ENCODE measurements at places on chromosomes 2 and 18.
A peak's percentile ranks its signal among the peaks of the same experiment; 100 is the strongest.

- DNase-seq, result peak; percentile 26
These were observed 429.4 kb upstream of the TRIB2 start for GRCh38 chr2:12287220-12287751.

DNA sequence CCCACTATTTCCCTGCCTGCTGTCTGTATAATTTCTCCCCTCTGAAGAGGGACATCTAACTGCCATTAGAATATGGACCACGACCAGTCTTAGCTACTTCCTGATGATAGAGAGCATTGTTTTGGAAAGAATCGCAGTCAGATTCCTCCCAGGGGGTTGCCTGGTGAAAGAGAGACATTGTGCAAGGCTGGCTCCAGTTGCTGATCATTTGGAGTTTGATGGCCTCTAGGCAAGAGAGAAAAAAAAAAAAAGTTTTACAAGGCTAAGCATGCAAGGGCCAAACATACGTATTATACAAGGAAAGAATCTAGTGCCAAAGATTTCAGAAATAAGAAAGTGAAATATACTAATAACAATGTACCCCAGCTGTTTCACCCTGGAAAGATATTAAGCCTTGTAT is 182.2 kb downstream of the CMPK2 start:
- DNase-seq, result no peak

DNA sequence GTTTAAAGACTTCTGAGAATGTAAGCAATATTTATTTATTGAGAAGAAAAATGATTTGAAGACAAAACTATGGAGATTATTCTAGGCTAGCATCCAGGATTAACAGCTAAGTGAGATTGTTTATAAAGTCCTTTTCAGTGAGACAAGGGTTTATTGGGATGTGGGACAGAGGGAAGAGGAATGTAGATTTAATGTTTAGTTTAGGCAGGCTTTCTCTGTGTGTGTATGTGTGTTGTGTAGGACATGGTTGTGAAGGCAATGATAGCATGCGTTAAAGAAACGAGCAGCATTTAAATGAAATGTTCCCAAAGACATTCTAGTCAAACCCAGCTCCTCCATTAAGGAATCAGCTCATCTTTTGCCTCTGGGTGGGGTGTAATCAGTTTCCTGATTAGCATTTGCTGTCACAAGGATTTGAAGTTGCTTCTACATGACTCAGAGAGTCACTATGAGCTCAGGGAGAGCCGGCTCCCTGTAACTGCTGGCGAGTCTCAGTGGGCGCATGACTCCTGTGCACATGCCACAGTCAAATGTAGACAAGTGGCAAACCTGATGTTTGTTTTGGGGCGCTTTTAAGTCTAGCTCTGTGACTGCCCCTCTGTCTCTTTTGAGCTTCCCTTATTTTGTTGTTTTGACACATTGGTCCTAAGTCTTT is 442.2 kb upstream of the CELF4 start:
- DNase-seq, result no peak

GRCh38 chr18:1370552-1370951 is 465.9 kb downstream of the ADCYAP1 start:
- DNase-seq, result no peak

DNA sequence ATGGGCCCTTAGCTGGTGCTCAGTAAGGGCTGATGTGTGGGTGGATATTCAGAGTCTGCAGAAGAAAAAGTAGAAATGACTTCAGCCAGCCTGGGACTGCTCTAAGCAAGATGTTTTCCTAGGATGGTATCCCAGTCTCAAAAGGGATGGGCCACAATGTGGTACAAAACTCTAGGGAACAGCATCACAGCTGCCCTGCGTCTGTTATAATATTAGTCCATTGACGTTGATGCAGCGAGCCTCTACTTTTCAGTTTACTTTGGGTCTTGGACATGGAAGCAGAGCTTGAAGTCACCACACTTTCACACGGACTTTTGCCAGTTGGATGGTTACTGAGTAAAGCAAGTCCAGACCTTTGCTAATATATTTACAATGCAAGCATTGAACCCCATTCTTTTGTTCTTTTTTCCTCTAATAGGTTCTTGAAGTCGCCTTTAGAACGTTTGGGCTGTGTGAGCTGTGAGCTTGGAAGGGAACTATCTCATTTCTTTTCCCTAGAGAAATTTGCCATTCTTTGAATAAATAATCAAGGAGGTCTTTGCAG is 105.7 kb downstream of the RDH14 start:
- no peak for DNase-seq

DNA sequence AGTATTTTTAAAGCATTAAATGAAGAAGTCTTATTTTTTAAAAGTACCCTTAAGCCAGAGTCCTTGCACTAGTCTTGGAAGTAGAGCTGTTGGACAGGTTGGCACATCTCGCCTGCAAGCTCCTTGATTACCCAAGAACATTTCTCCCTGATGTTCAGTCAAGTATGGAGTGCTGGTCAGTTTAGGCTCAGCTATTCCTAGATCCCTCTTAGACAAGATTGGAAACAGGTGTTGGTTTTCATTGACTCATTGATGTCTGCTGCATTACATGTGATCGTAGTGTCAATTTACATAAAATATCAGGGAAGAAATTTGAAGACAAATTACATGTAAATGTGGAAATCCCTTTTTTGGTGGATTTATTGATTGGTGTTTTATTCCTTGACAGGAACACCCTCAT is 170.4 kb downstream of the ZNF407 start:
- DNase-seq, result no peak

DNA sequence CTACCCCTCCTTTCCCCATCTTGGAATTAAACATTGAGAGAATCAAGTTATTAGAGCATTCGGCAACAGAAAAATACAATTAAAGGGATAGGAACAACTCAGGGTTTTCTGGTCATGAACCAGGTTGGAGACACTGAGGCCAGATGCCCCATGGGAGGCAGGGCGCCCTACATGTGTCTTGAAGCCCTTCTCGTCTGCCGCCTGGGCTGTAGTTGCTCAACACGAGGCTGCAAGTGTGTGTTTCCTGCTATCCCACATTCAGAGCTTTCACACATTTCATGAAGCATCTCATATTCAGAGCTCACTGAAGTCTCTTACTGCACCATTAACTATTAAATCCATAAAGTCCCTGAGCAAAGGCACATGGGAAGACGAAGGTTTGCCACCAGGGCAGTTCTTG is 28.8 kb downstream of the TTC39C start:
- DNase-seq, result no peak

GRCh38 chr2:175167076-175167791 is 769 bp downstream of the ATF2 start:
- DNase-seq, result peak; percentile 52

- DNase-seq, result peak; percentile 97
These were observed 928 bp upstream of the FOSL2 start for GRCh38 chr2:28391564-28392296.

GRCh38 chr18:567122-567521 is 13.1 kb upstream of the CETN1 start:
- DNase-seq, result peak; percentile 90

DNA sequence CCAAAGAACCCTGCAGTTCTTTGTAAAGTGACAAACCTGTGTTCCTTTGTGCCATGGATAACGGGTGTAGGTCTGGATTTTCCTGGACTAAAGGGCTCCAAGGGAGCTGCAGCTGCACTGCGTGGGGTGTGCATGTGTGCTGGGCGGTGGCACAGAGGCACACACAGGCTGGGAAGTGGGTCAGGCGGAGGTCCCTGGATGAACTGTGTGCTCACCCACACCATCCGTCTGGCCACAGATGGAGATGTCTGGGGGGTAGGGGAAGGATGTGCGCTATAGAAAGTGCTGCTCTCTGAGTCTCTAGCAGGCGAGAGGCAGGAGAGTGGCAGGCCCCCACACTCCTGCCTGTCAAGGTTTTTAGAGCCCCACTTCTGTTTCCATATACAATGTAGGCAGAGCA is 137.2 kb downstream of the LOXHD1 start:
- DNase-seq, result no peak

- DNase-seq, result no peak
These were observed 275.9 kb downstream of the DCC start for GRCh38 chr18:52615943-52616342.

GRCh38 chr2:72806280-72806945 is 19.4 kb downstream of the EXOC6B start:
- DNase-seq, result no peak

- no peak for DNase-seq
These were observed 198.1 kb upstream of the NRP2 start for GRCh38 chr2:205484215-205484614.

GRCh38 chr2:154698296-154698720 is at the start of gene KCNJ3:
Gene KCNJ3, plus strand, starts transcription at chr2:154698695. Its CDS starts 81 bp downstream, at chr2:154698776.
- no peak for DNase-seq

GRCh38 chr2:204486805-204487204 is 58.5 kb upstream of the PARD3B start:
- peak; percentile 87 for DNase-seq

GRCh38 chr2:69309351-69310110 is 77.5 kb downstream of the GFPT1 start:
- DNase-seq, result peak; percentile 79

DNA sequence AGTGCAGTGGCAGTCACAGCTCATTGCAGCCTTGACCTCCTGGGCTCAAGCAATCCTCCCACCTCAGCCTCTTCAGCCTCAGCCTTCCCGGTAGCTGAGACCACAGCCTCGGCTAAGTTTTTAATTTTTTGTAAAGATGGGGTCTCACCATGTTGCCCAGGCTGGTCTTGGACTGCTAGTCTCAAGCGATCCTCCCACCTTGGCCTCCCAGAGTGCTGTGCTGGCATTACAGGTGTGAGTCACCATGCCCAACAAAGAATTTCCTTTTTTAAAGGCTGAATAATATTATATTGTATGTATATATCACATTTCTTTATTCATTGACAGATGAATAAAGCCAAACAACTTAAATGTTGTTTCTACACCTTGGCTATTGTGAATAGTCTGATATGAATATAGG is 42.5 kb downstream of the MOB4 start:
- no peak for DNase-seq

GRCh38 chr2:230942371-230942770 is 17.3 kb upstream of the GPR55 start:
- no peak for DNase-seq

DNA sequence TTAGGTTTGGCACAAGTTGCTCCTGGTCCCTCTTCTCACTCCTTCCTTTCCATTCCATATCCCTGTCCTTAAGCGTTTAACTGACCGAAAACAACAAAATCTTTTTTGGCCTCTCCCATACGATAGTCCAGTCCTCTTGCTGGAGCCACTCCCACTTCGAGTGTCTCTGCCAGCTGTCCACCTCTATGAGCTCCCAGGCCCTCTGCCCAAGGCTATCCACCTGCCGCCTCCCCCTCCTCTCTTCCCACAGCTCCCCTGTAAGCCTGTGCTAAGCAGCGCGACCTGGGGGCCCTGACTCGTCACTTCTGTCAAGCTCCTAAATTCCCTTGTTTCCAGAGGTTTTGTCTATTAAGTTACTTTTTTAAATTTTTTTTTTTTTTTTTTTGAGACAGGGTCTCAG is 47.0 kb upstream of the FOSL2 start:
- no peak for DNase-seq

DNA sequence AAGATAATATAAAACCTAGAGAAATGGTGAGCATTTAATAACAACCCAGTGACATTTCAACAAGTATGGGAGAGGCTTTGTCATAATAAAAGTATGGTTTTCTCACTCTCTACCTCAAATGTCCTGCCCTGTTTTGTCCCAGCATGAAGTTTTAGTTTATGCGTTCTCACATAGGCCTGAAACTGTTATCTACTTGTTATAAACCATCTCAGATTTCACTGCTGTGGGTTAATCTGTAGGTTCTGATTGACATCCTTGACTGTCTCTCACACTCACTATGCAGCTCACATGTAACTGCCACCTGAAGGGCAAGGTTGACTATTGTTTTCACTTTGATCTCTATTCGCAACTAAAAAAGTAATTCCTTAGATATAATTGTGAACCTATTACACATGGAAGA is 44.9 kb downstream of the ZEB2 start:
- DNase-seq, result no peak

- no peak for DNase-seq
These were observed 148.9 kb downstream of the DTNB start for GRCh38 chr2:25524507-25524906.

DNA sequence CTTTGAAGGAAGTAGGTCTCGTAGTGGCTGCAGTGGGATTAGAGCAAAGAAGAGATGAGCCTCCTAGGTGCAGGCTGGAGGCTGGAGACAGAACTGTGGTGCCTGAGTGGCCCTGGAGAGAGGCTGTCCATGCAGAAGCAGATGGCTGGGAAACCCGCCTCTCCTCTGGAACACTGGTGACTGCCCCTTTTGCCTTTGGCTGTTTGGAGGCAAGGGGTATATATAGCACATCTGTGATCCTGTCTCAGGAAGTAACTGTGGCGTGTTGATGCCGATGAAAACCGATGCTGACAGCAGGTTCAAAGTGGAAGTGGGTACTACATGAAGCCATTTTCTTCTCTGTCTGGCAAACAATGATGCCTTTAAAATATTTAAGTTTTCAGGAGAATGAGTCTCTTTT is 43.5 kb downstream of the SLC9A2 start:
- no peak for DNase-seq

- no peak for DNase-seq
These were observed 313.4 kb upstream of the CCDC68 start for GRCh38 chr18:55272510-55273243.

DNA sequence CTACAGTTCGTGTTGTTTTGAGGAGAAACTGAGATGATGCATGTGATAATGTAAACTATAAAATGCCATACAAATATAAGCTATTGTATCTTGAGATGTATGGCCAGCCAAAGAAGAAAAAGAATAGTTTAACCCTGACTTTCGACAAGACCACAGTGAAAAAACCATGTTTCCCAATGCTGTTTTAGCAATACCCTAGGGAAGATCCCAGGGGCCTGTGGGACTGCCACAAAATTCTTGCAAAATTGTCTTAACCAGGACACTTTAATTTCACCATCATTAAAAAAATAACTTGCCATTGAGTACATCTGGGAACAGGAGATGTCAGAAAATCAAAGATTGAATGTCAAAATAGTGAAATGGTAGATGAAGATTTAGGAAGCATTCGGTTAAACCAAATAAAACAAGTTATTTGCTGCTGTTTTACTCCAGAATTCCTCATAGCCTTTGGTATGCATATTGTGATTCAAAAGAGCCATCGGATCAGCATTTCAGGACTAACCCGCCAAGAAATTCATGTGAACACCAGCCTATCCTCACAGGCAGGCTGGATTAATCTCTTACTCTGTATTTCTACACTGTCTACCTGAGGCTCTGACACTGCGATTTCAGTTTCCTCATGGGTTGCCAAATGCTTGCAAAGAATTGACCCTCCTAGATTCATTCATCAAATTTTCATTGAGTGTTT is 49.0 kb upstream of the SP3 start:
- peak; percentile 28 for DNase-seq

- peak; percentile 61 for DNase-seq
These were observed 419.0 kb downstream of the NBAS start for GRCh38 chr2:15142069-15142689.

DNA sequence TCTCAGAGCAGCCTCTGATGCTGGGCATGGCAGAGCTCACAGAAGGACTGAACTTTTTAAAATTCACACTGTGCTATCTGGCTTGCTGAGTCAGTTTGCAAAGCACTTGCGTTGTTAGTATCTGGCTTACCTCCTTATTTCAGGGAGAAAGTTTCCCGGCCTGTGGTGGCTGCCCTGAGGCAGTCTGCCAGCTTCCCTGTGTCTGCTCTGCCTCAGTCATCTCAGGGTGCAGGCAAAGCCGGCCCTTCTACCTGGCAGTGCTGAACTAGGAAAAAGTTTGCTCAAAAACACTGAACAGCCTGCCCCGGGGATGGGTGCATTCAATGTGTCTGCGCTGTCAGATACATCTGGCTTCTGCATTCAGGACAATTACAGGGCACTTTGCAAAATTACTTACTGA is 90.2 kb upstream of the UXS1 start:
- DNase-seq, result peak; percentile 44

All from umbilical cord (tissue), 2 donors.